ENCODE measurements at places on chromosomes 5 and 9. TPM values are rescaled to one million over a fixed set of nuclear protein-coding genes. Genes with fewer than 3 reads are reported as not detected.

Gene TCOF1
- 8.8 TPM for total RNA-seq

Gene SPRY4
- 27.2 TPM for total RNA-seq

Gene SLC6A3
- total RNA-seq, result 0.13 TPM

Gene GCNT4
- total RNA-seq, result 3.6 TPM

Gene TMOD1
- total RNA-seq, result 0.65 TPM

Gene IFNA21
- not detected for total RNA-seq

Gene PROB1
- total RNA-seq, result 0.78 TPM

Gene DDX31
- 12.3 TPM for total RNA-seq

Gene NR4A3
- 2.2 TPM for total RNA-seq

Gene SMIM32
- total RNA-seq, result not detected
